ENCODE measurements at places on chromosomes 3 and 15. TPM values are rescaled to one million over a fixed set of nuclear protein-coding genes. Genes with fewer than 3 reads are reported as not detected.

The FANCD2OS gene
- not detected for total RNA-seq

The NIT2 gene
- 41.5 TPM for total RNA-seq

The POLQ gene
- 16.9 TPM for total RNA-seq

The SLC22A14 gene
- total RNA-seq = not detected

The SOX14 gene
- 0.18 TPM for total RNA-seq

- no peak for DNase-seq
Measured at GRCh38 chr15:70503073-70503745, 260.1 kb downstream of the UACA start.

GRCh38 chr3:54356261-54357045 lies 234.1 kb downstream of the CACNA2D3 start:
- DNase-seq = no peak

GRCh38 chr15:35311615-35312014 lies 226.5 kb upstream of the NANOGP8 start:
- no peak for DNase-seq

- no peak for DNase-seq
Measured at GRCh38 chr3:115272036-115272824, 125.1 kb upstream of the ZBTB20 start.

All from neural crest cell (in vitro differentiated cells).